ENCODE measurements at places on chromosomes 5 and 9.

GRCh38 chr9:88747768-88748167 lies 212.8 kb downstream of the NXNL2 start:
- DNase-seq: no peak

DNA sequence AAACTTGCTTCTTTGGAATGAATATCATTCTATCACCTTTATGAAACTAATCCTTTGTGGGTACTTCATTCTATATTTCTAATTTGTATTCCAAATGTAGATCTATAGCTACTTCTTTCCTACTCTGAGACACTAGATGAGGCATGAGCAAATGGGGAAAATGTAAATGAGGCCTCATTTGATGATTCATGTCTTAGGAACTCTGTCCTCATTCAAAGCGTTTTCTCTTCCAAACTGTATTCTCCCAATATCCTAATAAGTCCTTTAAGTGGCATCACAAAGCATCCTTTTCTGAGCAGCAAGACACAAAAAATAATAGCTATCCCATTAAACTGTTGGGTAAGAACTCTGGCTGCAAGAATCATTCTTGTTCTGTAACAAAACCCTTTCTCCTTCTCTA lies 56.1 kb downstream of the TTLL11 start:
- no peak for DNase-seq

DNA sequence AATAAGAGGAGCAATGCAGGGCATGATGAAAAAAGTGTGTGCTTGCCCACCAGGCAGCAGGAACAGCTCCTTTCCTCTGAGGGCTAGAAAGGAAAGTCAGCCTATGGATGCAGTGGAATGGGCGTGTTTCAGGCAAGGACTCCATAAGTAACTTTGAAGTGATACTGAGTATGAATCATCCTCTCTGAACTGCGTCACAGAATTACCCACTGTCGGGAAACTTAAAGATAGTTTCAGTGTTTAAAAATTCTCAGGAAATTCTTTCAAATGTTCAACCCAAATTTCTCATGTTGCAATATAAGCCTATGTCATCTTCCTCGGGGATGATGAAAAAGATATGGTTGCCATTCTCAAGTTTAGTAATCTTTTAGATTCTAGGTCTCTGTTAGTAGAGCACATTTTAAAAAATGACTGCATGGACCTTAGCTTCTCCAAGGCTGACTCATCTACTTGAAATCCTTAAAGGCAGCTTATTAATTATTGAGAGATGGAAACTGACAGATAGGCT lies 27.7 kb downstream of the PTCD2 start:
- DNase-seq: no peak

GRCh38 chr5:159514229-159514810 lies 184.0 kb upstream of the IL12B start:
- DNase-seq: no peak

GRCh38 chr9:95574176-95574575 lies 57.4 kb upstream of the PTCH1 start:
- peak; percentile 3 for DNase-seq

- DNase-seq: no peak
Observed at GRCh38 chr9:129718647-129719046, 34.2 kb downstream of the PTGES start.

DNA sequence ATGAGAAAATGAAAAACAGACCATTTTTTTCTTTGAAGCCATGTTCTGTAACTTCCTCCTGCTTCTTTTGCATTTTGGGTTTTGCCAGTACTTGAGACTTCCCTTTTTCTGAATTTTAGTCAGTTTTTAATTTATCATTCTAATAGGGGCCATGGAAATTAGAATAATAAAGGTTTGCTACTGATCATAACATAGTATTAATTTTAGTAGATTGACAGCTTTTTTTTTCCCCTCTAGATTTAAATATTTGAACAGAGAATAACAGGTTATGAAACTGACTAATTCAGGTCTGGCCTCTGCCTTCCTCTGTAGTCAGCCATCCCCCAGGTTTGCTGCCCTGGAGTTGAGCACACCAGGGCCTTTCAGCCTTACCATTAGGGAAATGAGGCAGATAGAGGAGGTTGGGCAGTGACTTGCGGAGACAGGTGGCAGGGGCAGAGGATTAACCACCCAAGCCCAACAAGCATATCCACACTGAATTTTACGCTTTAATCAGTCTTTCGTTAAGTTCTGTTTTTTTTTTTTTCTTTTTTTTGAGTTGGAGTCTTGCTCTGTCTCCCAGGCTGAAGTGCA lies 80.1 kb upstream of the TNFAIP8 start:
- DNase-seq: no peak

- no peak for DNase-seq
Observed at GRCh38 chr5:124401476-124402143, 344.8 kb downstream of the ZNF608 start.

Measured in T-helper 9 cell (primary cell).